Activated CD4-positive, alpha-beta T cell treated with anti-CD3 and anti-CD28 coated beads, Interleukin-2, Interleukin-6, amounts not matched to agents 100 ng/mL and 50 ng/mL, durations not matched to agents 16 hours and 8 hours (primary cell): ENCODE measurements at places on chromosomes 13 and 19.

- no peak for DNase-seq
Observed at GRCh38 chr13:112775791-112776279, 86.0 kb downstream of the ATP11A start.

- DNase-seq, result no peak
Observed at GRCh38 chr19:45322311-45322710, 364 bp downstream of the CKM start.

DNA sequence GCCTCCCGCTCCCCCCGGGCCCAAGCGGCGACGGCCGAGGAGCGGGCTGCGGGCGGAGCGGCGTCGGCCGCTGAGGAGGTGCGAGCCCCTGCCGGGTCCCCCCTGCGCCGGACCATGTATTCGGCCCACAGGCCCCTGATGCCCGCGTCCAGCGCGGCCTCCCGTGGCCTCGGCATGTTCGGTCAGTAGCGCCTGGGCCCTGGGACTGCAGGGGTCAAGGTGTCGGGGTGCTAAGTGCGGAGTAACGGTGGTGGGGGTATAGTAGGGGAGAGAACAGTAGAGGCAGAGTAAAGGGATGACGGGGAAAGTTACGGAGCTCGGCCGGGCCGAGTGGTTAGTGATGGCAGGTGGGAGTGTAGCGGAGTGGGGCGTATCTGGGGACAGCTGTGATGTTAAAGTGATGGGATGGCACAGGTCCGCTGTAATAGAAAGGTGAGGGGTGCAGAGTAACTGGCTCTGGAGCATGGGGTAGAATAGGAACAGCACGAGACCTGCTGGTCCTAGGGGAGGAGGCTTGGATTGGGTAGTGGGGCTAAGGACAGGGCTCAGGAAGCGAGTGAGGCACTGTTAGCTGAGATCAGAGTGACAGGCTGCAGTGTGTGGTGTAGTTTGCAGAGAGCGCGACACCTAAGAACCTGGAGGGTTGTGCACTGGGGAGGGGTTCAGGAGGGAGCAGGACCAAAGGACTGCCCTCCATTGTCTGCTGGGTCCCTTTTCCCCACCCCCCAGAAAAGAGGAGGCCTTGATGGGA lies 15.7 kb downstream of the CIC start:
- peak; percentile 33 for DNase-seq

GRCh38 chr19:411723-412355 lies 2.9 kb upstream of the C2CD4C start:
- no peak for DNase-seq

DNA sequence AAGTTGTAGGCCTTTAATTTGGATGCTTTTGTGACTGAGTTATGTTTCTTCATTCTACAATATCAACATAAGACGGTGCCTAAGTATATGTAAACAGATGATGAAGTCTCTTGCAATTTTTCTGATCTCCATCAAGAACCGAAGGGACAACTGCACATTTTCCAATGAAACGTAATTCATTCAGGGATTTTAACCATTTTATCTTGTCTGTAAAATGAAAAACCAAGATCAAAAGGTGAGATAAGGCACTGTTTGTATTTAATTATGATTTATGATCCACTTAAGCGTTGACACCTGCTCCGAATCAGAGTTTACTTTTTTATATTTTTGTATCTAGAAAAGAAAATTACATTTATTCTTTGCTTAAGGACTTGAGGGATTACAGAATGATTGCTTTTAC lies 556.8 kb upstream of the ARGLU1 start:
- DNase-seq, result no peak

GRCh38 chr13:58480061-58480460 lies 848.5 kb downstream of the PCDH17 start:
- DNase-seq, result no peak

- no peak for DNase-seq
Observed at GRCh38 chr13:111211789-111212516, 96.8 kb downstream of the ARHGEF7 start.
